ENCODE measurements at places on chromosomes 16 and 17.

GRCh38 chr16:192686-193085 lies 12.4 kb downstream of the HBQ1 start:
- DNase-seq, result no peak

- no peak for DNase-seq
Observed at GRCh38 chr16:49578435-49579024, 204.9 kb downstream of the C16orf78 start.

- DNase-seq, result no peak
Observed at GRCh38 chr16:75754141-75754540, 27.9 kb upstream of the CPHXL start.

- peak; percentile 32 for DNase-seq
Observed at GRCh38 chr16:72066747-72067146, 3.7 kb downstream of the HPR start.

DNA sequence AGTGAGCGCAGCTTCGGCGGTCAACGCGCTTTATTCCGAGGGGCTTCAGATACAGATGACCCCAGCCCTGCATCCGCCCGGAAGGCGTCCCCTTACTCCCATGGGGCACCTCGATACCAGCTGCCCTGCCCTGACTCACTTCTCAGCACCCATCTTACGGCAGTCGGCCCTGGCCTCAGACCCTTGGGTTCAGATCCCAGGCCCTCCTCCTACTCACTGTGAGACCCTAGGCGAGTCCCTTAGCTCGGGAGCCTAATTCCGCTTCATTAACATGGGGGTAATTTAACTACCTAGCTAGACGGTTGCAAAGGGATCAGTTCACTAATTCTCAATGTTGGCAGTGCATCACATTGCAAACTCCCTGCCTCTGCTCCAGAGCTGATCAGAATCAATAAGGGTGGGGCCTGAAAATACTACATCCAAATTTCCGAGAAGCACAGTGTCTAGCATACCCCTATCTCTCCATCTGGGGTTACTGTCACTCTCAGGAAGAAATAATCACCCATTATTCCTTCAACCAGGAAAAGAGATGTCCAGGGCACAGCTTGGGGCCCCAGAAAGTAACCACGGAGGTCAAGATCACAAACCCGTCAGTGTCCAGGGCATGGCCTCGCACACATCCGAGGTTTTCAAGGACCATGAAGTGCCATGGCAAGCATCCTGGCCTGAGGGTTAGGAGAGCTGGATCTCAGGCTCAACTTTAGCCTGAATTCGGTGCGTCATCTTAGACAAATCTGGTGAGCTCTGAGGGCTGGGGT lies 415 bp upstream of the FLOT2 start:
- DNase-seq, result no peak

- DNase-seq, result peak; percentile 98
Observed at GRCh38 chr17:44199553-44200477, at the start of gene ATXN7L3. ATXN7L3 (minus strand) TSS chr17:44199884; CDS start chr17:44198070, 1,814 bp downstream.

- DNase-seq, result no peak
Observed at GRCh38 chr17:8004899-8005298, 2.5 kb downstream of the GUCY2D start.

DNA sequence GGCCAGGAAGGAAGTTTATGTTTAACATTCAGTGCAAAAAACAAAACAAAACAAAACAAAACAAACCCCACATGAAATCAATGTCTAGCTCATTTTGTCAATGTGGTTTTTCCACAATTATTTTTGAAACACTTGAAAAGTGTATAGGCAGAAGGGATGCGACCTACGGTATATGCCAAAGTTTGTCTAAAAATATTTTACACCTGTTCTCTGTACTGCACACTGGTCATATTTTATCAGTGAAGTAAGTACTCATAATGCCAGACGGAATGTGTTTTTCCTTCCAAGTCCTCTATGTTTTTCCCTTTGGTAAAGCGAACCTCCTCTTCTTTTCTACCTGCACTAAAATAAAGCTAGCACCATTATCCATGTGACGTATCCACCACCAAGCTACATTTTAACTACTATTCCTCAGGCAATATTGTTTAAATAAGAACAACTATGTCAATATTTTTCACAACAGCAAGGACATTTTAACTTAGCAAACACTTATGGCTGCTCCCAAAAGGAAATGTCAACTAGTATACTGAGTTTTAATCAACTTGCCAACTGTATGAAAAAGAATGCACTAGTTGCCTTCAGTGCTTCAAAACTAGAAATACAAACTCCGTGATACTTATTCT lies 10.3 kb downstream of the TOB1 start:
- no peak for DNase-seq

DNA sequence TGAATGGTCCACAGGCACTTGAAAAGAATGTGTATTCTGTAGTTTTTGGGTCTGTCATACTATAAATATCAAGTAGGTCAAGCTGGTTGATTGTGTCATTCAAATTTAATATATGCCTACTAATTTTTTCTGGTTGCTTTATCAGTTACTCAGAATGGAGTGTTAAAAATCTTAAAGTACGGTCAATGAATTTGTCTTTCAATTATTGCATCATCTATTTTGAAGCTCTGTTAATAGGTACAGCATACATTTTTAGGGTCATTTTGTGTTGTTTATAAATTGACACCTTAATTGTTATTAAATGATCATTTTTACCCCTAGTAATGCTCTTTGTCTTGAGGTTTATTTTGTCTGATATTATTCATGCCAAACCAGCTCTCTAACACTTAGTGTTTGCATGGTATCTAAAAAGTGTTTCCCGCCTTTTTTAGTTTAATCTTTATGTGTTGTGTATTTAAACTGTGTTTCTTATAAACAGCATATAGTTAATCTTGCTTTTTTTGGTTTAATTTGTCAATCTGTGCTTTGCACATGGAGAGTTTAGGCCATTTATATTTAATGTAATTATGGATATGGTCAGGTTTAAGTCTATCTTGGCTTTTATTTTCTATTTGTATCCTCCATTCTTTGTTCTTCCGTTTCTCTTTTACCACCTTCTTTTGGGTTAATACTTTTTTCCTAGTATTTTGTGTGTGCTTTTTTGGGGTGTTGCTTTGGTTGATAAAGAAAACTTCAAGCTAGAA lies 204.9 kb upstream of the EEF2KMT start:
- DNase-seq, result no peak

DNA sequence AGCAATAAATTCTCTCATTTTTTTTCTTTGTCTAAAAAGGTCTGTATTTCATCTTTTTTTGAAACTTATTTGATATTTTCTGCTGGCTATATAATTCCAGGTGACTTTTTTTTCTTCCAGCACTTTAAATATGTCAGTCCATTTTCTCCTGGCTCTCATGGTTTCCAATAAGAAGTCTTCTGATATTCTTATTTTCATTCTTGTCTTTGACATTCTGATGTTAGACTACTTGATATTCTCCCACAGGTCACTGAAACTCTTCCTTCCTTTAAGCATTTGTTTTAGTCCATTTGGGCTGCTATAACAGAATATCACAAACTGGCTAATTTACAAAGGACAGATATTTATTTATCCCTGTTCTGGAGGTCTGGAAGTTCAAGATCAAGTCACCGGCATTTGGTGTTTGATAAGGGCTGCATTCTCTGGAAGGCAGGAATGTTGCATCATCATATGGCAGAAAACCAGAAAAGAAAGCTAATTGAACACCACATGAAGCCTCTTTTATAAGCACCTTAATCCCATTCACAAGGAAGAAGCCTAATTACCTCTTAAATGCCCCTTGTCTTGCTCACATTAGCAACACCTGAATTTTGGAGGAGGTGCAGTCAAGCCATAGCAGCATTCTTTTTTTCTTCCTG lies 242.1 kb upstream of the TNRC6C start:
- peak; percentile 75 for DNase-seq

DNA sequence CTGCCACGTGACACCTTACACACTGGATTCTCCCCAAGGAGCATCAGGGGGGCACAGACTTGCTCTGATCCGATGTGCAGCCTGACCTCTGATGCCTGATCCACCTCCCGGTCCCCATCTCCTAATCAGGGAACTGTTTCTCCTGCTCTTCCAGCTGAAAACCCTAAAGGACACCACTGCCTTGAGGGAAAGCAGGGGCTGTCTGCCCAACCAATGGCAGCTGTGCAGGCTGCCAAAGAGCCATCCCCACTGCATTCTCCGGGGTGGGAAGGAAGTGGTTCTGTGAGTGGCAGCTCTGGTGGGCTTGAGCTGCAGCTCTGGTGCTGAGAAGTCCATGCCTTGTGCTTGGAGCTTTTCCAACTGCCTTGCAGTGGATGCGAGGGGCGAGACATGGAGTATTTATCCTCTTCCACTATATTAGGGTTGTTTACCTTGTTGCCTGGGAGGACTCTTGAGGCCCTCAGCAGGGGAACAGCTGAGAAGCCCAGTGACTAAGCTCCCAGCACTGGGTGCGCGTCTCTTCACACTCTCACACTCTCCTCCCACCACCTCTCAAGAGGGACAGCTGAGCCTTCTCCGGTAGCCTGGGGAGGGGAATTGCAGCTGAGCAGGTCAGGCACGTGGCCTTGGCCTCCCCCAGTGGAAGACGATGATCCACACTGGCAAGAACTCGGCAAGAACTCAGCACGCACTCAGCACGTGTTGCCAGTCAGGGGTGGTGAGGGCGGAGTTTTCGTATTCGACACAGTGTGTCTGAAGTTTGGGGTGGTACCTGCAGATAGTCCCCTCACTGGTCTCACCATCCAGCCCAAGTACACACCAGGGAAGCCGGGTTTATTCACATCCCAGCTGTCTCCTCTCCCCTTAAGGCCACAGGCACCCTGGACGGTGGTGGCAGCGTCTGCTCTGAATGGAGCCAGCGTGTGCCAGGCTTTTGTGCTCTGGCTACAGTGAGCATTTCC lies 21.1 kb upstream of the SPATA32 start:
- DNase-seq, result peak; percentile 78

GRCh38 chr17:18379246-18380146 lies 1.9 kb downstream of the EVPLL start:
- DNase-seq, result no peak

GRCh38 chr17:9110501-9110900 lies 89.2 kb downstream of the NTN1 start:
- no peak for DNase-seq

- DNase-seq, result peak; percentile 72
Observed at GRCh38 chr16:81696961-81697615, 82.0 kb upstream of the PLCG2 start.

DNA sequence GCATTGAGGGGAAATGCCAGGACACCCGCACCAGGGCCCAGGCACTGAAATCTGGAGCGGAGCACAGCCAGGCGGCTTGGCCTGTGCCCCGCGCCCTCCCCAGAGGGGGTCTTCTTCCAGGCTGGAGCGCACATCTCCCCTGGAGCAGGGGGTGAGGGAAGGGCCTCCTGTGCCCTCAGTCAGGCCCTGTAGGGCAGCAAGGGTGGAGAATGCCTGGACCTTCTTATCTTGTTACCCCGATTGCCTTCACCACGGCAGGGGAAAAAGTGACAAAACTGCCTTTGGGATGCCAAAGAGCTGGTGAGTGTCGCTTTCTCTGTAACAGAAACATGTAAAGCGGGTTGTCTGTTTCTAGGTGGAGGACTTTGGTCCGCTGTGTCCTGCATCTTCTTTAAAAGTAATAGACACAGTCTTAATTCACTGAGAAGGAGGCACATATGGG lies 48.3 kb upstream of the BAHCC1 start:
- DNase-seq, result no peak

- DNase-seq, result no peak
Observed at GRCh38 chr16:81767987-81768592, 11.0 kb upstream of the PLCG2 start.

DNA sequence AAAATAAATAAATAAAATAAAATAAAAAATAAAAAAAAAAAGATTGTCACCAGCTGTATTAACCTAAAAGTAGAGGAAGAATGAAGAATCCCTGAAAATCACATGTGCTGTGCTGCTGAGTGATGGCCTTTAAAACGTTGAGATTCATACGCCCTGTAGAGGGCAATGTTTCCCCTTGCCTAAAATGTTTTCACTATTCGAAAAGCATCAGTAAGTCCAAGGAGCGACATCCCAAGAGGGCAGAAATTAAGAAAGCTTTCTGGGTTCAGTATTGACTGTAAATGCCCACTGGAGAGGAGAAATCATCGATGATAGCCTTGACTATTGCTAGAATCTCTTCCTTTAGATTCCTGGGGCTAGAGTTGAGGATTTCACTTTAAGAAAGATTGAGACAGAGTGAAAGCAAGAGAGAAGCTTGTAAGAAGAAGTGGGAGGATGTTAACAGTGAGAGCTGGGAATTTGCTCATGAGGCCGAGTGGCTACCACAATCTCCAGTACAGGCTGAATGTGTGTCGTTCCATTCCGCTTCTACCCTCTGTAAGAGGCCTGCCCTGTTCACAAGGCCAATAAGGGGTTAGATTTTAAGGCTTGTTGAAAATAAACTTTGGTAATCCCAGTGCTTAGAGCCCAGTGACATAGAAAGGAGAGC lies 170.8 kb upstream of the FAM20A start:
- peak; percentile 76 for DNase-seq

GRCh38 chr16:88378836-88379693 lies 3.7 kb upstream of the ZNF469 start:
- no peak for DNase-seq

DNA sequence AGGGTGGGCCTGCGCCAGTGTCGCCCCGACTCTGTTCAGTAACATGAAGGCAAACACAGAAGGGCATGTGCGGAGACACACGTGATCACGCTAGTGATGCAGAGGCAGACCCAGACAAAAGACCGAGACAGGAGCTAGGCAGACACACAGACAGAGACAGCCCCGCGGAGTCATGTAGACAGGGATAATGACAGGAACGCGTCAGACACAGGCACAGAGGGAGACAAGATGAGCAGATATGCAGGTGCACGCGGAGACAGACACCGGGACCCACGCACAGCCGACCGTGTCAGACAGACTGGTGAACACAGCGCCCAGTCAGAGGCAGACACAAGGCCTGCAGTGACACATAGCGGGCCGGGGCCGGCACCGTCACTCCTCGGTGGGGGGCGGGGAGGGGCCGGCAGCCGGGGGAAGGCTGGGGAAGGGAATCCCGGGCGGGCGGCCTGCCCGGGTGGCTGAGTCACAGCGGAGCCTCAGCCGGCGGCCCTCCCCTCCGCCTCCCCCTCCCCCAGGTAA lies 7.4 kb downstream of the KDM6B start:
- DNase-seq, result peak; percentile 17

DNA sequence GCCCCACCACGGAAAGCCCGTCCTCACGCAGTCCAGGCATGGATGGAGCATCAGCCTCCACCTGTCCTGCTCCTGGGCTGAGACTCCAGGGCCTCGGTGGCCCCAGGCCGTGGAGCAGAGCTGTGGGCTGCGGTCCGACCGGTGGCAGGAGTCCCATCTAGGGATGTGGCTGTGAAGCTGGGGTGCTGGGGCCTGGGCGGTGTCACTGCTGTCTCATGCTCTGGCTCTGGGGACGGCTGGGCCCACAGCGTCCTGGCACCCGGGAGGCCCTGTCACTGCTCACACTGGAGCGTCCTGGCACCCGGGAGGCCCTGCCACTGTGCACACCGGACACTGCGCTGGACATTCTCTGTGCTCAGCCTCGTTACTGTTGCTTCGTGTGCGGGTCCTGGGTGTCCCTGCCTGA lies 8.4 kb downstream of the BAIAP2 start:
- no peak for DNase-seq

GRCh38 chr16:27483088-27483437 lies 66.7 kb downstream of the GTF3C1 start:
- DNase-seq, result no peak
